ENCODE measurements at places on chromosomes 7 and 10. TPM values are rescaled to one million over a fixed set of nuclear protein-coding genes. Genes with fewer than 3 reads are reported as not detected.
A peak's percentile ranks its signal among the peaks of the same experiment; 100 is the strongest.

The RAB19 gene
- 9.8 TPM for total RNA-seq

The CXCL12 gene
- total RNA-seq = 51.4 TPM

The FAM221A gene
- total RNA-seq = 21.5 TPM

The CYP3A7 gene
- not detected for total RNA-seq

The AGR2 gene
- not detected for total RNA-seq

The MKI67 gene
- total RNA-seq = 83.3 TPM

The NEUROG3 gene
- total RNA-seq = 0.31 TPM

- no peak for DNase-seq
- no peak overlapping the region for H3K4me3 ChIP-seq
- H3K27ac ChIP-seq = no peak overlapping the region
- no peaks in the 10 kb centered on the region for H3K36me3 ChIP-seq
- H3K27me3 ChIP-seq = no peaks in the 10 kb centered on the region
- peaks cover 9% of the 10 kb centered on the region for H3K4me1 ChIP-seq
These were observed 9.9 kb downstream of the SLC25A13 start for GRCh38 chr7:96311967-96312366.

- H3K36me3 ChIP-seq = peaks cover 2% of the 10 kb centered on the region
- no peaks in the 10 kb centered on the region for H3K27me3 ChIP-seq
- no peak overlapping the region for H3K27ac ChIP-seq
- no peaks in the 10 kb centered on the region for H3K4me1 ChIP-seq
These were observed 85.0 kb downstream of the KMT2E start for GRCh38 chr7:105098863-105099515.

- no peaks in the 10 kb centered on the region for H3K4me1 ChIP-seq
- no peaks in the 10 kb centered on the region for H3K36me3 ChIP-seq
- DNase-seq = no peak
- H3K27ac ChIP-seq = no peak overlapping the region
- H3K27me3 ChIP-seq = no peaks in the 10 kb centered on the region
- no peak overlapping the region for H3K4me3 ChIP-seq
These were observed 76.4 kb downstream of the PRR15 start for GRCh38 chr7:29639886-29640595.

GRCh38 chr10:110914431-110914830, 4.5 kb downstream of the BBIP1 start:
- H3K4me3 ChIP-seq = no peak overlapping the region
- no peaks in the 10 kb centered on the region for H3K4me1 ChIP-seq
- no peaks in the 10 kb centered on the region for H3K36me3 ChIP-seq
- no peak overlapping the region for H3K27ac ChIP-seq
- H3K27me3 ChIP-seq = no peaks in the 10 kb centered on the region
- DNase-seq = no peak

- no peaks in the 10 kb centered on the region for H3K4me1 ChIP-seq
- no peak overlapping the region for H3K4me3 ChIP-seq
- DNase-seq = peak; percentile 99
These were observed 71.2 kb upstream of the KCTD7 start for GRCh38 chr7:66557214-66558200.

- peaks cover 4% of the 10 kb centered on the region for H3K36me3 ChIP-seq
- H3K4me1 ChIP-seq = peaks cover 26% of the 10 kb centered on the region
- no peak for DNase-seq
- peak overlapping the region; percentile 87 for H3K27ac ChIP-seq
- peak overlapping the region; percentile 87 for H3K4me3 ChIP-seq
These were observed 5.8 kb downstream of the CTBP2 start for GRCh38 chr10:125154529-125154928.

GRCh38 chr7:44329081-44329480, 3.7 kb upstream of the CAMK2B start:
- H3K36me3 ChIP-seq = no peaks in the 10 kb centered on the region
- no peak overlapping the region for H3K4me3 ChIP-seq
- peaks cover 4% of the 10 kb centered on the region for H3K4me1 ChIP-seq

- no peak overlapping the region for H3K27ac ChIP-seq
- no peaks in the 10 kb centered on the region for H3K36me3 ChIP-seq
- H3K27me3 ChIP-seq = no peaks in the 10 kb centered on the region
These were observed 1028.5 kb upstream of the PHF14 start for GRCh38 chr7:9945131-9945530.

- no peak overlapping the region for H3K4me3 ChIP-seq
- DNase-seq = no peak
- H3K27ac ChIP-seq = no peak overlapping the region
- H3K4me1 ChIP-seq = no peaks in the 10 kb centered on the region
These were observed 5.1 kb upstream of the PLEKHS1 start for GRCh38 chr10:113746217-113746957.

DNA sequence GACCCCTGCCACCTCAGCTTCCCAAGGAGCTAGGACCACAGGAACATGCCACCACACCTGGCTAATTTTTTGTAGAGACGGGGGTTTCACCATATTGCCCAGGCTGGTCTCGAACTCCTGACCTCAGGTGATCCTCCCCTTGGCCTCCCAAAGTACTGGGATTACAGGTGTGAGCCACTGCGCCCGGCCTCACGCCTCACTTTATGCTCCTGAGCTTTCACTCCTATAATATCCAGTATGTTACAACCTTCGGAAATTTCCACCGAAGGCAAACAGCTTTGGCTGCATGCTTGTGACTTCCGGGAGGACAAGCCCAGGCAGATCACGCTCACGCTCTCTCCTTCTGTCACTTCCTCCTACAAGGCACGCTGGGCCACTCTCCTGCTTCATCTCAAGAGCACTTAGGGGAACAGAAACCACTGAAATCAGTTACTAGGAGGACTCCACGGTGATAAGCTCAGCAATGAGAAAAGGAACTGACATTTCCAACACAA, 4.4 kb upstream of the MAD1L1 start:
- H3K4me1 ChIP-seq = no peaks in the 10 kb centered on the region
- no peak overlapping the region for H3K27ac ChIP-seq
- H3K4me3 ChIP-seq = no peak overlapping the region

- H3K36me3 ChIP-seq = no peaks in the 10 kb centered on the region
- no peak overlapping the region for H3K4me3 ChIP-seq
- no peaks in the 10 kb centered on the region for H3K27me3 ChIP-seq
- DNase-seq = no peak
- H3K4me1 ChIP-seq = no peaks in the 10 kb centered on the region
- H3K27ac ChIP-seq = no peak overlapping the region
These were observed 293.5 kb upstream of the AKR1E2 start for GRCh38 chr10:4532467-4532866.

DNA sequence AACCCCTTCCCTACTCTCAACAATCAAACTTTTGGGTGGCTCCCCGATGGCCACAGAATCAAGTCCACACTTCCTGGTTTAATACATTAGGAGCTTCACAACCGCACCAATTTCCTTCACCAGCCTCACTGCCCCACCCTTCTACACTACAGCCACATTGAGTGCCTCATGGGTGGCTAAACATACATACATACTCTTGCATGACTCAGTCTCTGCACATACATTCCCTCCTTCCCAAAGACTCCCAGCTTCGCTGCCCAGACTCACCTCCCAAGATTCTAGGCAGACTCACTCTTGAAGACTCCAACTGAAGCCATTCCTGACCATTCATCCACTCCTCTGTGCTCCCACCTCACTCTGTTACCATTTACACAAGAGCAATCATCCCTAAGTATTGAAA, 15.9 kb downstream of the VPS41 start:
- 0 out of 2 replicates have a peak, but pooled peaks cover 2% of the 10 kb centered on the region for H3K36me3 ChIP-seq
- H3K4me1 ChIP-seq = no peaks in the 10 kb centered on the region
- no peak overlapping the region for H3K27ac ChIP-seq
- H3K4me3 ChIP-seq = no peak overlapping the region

DNA sequence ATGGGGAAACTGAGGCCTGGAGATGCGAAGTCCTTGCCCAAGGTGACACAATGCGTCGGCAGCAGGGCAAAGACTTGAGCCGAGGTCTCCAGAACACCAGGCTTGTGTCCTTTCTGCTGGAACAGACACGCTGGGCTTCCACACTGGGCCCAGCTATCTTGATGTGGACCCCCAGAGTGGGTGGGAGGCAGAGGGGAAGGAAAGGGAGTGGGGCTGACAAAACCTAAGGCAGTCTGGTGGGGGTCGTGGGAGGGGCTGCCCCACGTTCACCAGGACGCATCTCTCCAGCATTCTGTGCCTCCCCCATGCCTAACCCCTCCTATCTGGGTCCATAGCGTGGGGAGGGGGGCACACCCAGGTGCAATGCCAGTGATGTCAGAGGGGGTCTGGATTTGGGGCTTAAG, 38.1 kb downstream of the PPIF start:
- H3K4me3 ChIP-seq = no peak overlapping the region
- DNase-seq = no peak
- H3K4me1 ChIP-seq = no peaks in the 10 kb centered on the region
- H3K27ac ChIP-seq = no peak overlapping the region
- no peaks in the 10 kb centered on the region for H3K36me3 ChIP-seq

- DNase-seq = no peak
- H3K36me3 ChIP-seq = no peaks in the 10 kb centered on the region
- H3K4me1 ChIP-seq = peaks cover 8% of the 10 kb centered on the region
- no peak overlapping the region for H3K4me3 ChIP-seq
- H3K27me3 ChIP-seq = no peaks in the 10 kb centered on the region
- H3K27ac ChIP-seq = no peak overlapping the region
These were observed 88.9 kb downstream of the KCNMA1 start for GRCh38 chr10:77548671-77549070.

- no peaks in the 10 kb centered on the region for H3K27me3 ChIP-seq
- H3K4me3 ChIP-seq = no peak overlapping the region
- no peak for DNase-seq
- H3K27ac ChIP-seq = no peak overlapping the region
- no peaks in the 10 kb centered on the region for H3K36me3 ChIP-seq
These were observed 65.2 kb upstream of the SYPL1 start for GRCh38 chr7:106177300-106177690.

DNA sequence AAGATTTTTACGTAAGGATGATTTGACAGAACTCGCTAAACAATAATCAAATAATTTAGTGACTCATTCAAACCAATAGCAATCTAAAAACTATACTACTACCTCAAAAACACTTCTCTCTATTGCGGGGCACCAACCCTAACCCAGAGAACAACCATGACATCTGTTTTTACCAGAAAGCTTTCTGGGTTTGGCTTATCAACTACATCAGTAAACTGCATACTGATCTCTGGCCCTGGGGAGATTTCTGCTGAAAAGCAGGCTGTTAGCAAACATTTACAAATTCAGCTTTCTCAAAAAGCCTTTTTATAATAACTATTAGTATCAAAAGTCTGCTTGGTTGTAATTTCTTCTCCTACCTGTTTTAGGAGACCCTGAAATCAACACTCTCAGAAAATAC, 144.5 kb upstream of the ZWINT start:
- no peaks in the 10 kb centered on the region for H3K27me3 ChIP-seq
- no peaks in the 10 kb centered on the region for H3K4me1 ChIP-seq
- no peak overlapping the region for H3K27ac ChIP-seq
- H3K36me3 ChIP-seq = no peaks in the 10 kb centered on the region
- no peak for DNase-seq

Measured in H1 (cell line).